CD4-positive, alpha-beta T cell treated with Interferon gamma for 1 hour (primary cell): ENCODE measurements at places on chromosomes 3 and 15.
A peak's percentile ranks its signal among the peaks of the same experiment; 100 is the strongest.

- no peak for DNase-seq
Observed at GRCh38 chr3:45966950-45967640, 23.8 kb downstream of the CXCR6 start.

- no peak for DNase-seq
Observed at GRCh38 chr3:116994351-116994879, 284.8 kb downstream of the TUSC7 start.

GRCh38 chr3:138036572-138036971 is 26.6 kb downstream of the CLDN18 start:
- no peak for DNase-seq

DNA sequence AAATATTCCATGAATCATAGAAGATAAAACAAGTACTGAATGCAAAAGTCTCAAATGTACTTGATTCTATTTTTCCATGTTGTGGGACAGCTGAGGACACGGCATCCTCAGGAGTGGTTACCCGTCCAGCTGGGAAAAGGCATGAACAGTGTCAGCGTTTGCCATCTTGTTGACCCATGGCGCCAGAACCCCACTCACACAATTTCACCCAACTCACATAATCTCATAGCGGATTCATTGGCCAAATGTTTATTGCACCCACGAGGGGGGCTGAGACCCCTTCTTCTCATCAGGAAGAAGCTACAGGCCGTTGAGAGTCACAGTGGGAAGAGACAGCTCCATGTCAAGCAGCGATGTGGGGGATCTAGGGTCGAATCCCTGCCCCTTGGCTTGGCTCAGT is 72.9 kb downstream of the OCA2 start:
- DNase-seq = no peak

DNA sequence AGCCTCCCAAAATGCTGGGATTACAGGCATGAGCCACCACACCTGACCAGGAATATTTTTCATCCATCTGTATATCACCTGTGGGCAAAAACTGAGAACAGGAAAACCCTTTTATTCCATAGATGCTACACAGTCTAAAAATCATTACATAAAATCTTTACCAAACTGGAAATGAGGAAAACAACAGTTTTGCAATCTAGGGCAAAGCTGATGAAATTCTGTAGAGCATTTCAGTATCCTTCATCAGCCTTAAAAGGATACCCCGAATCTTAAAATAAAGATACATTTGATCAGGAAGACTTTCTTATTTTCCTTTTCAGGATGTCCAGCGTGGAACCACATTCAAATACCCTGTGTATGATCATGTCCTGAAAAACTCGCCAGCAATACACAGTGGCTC is 7.1 kb downstream of the SIAH2 start:
- DNase-seq = no peak

DNA sequence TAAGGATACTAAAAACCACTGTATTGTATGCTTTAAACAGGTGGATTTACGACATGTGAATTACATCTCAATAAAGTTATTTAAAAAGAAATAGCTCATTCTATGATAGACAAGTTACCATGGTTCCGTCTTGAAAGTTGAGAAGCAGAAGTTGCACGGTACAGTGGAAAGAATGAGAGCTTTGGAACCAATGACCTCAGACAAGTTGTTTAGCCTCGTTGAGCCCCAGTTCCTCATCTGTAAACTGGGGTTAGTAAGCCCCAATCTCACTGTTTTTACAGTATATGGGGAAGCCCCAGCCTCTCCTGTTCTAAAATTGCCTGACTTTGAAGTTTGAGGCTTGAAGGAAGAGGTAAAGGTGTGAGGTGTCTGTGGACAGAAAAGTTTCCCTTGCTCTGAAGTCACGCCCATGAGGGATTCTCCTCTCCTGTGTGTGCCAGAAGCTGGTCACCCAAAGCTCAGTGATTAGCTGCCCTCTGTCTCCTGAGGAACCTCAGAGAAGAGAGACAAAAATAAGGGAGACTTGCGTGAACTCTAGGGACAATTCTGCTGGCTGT is 10.0 kb downstream of the CRYGS start:
- DNase-seq = peak; percentile 58

DNA sequence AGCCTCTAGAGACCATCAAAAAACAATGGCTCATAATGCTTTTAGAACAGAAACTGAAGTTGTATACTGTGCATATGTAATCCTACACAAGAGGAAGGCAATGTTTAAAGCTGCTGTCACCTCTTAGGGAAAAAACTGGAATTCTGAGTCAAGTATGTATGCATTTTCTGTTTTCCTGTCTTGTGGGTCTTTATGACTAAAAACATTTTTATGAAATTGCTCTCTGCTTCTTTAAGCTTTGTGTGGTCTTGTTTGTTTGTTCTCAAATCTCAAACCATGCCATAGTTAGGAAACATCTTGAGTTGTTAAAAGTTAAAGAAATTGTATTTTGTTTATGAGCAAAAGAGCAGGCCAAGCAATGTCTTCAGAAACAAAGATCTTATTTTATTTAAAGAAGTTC is 80.9 kb upstream of the SOX2 start:
- DNase-seq = no peak

- DNase-seq = no peak
Observed at GRCh38 chr3:111890051-111890580, 31.1 kb downstream of the PHLDB2 start.

- DNase-seq = no peak
Observed at GRCh38 chr3:133479895-133480669, 80.2 kb downstream of the BFSP2 start.

- no peak for DNase-seq
Observed at GRCh38 chr3:105523501-105523900, 156.8 kb downstream of the ALCAM start.

DNA sequence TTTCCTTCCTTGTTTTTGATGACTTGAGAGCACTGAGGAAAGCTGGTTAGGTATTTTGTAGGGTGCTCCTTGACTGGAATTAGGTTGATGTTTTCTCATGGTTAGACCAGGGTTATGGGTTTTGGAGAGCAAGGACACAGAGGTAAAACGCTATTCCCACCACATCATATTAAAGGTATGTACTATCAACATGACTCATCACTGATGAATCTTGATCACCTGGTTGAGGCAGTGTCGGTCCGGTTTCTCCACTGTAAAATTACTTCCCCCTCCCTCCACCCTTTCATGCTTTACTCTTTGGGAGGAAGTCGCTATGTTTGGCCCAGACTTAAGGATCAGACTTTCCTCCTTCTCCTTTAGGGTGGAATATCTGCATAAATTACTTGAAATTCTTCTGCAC is 201.6 kb downstream of the EDEM1 start:
- DNase-seq = no peak

- no peak for DNase-seq
Observed at GRCh38 chr3:105014631-105015030, 352.1 kb upstream of the ALCAM start.

GRCh38 chr15:33201491-33202231 is 7.1 kb upstream of the FMN1 start:
- peak; percentile 41 for DNase-seq
